ENCODE measurements at places on chromosomes 12 and 14. TPM values are rescaled to one million over a fixed set of nuclear protein-coding genes. Genes with fewer than 3 reads are reported as not detected.

DNA sequence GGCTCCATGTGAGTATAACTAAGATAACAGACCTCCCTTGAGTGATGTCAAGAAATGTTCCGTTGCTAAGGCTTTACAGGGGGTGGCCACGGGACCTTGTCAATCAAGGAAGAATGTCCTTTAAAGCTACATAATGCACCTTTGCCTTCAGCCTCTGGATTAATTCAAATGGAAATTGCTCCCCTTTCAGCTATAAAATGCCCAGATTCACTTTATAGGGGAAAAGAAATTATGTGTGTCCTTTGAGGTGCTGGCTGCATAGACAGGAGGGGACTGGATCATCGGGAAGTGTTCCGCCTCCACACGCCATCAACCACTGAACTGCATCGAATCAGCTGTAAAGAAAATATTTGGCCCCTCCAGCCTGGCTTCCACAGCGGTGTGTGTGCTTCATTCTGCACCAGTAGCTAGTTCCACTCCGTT, 415.4 kb downstream of the DPF3 start:
- H3K36me3 ChIP-seq, result no peaks in the 10 kb centered on the region
- H3K4me3 ChIP-seq, result no peak overlapping the region
- no peak for DNase-seq
- no peaks in the 10 kb centered on the region for H3K27me3 ChIP-seq

DNA sequence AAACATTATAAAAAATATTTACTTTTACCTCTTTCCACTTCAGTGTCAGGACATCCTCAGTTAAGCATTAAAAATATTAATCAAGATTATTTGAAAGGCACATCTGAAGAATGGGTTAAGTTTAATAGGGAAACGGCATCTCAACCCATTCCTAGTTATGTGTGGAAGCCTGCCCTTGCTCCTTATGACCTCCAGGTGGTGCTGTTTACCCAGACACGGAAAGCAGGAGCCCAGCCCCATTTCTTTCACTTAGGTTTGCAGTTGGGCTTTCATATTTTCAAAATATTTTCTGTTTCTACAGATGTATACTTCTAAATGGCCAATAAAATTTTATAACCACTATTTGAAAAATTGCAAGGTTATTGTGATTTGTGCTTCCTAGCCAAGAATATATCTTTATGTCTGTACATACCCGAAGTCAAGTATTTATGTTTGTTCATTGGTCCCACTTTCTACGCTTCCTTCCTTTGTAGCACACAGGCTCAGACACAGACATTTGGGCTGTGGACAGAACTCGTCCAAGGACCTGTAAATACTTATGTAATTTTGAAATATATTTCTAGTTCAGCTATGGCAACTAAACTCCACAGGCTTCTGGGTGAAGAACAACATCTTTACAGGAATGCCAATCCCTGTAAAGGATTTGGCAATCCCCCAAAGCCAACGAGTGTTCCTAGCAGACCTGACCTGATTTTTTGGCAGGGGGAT, 247.1 kb downstream of the AKAP6 start:
- H3K27me3 ChIP-seq, result peaks cover 12% of the 10 kb centered on the region
- H3K4me3 ChIP-seq, result no peak overlapping the region
- no peaks in the 10 kb centered on the region for H3K36me3 ChIP-seq
- DNase-seq, result peak; percentile 16
- H3K4me1 ChIP-seq, result peaks cover 5% of the 10 kb centered on the region

DNA sequence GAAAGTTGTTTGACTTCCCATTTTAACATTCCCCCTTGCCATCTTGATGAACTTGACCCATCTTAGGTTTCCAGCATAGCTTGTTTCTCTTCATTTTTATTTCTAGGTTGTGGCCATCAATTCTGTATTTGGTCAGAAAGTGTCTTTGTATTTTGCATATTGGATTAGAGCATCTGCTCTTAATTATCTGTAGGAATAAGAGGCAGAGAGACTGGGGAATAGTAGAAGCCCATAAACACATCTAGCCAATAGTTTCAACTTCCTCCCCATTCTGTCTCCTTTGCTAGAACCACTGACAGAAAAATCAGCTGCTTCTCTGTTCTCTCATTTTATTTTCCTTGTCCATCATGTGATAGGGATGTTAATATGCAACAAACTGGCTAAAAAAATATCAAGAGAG, 8.2 kb downstream of the SOCS2 start:
- no peak for DNase-seq
- no peak overlapping the region for H3K27ac ChIP-seq
- peaks cover 17% of the 10 kb centered on the region for H3K27me3 ChIP-seq
- H3K36me3 ChIP-seq, result no peaks in the 10 kb centered on the region
- no peaks in the 10 kb centered on the region for H3K4me1 ChIP-seq

DNA sequence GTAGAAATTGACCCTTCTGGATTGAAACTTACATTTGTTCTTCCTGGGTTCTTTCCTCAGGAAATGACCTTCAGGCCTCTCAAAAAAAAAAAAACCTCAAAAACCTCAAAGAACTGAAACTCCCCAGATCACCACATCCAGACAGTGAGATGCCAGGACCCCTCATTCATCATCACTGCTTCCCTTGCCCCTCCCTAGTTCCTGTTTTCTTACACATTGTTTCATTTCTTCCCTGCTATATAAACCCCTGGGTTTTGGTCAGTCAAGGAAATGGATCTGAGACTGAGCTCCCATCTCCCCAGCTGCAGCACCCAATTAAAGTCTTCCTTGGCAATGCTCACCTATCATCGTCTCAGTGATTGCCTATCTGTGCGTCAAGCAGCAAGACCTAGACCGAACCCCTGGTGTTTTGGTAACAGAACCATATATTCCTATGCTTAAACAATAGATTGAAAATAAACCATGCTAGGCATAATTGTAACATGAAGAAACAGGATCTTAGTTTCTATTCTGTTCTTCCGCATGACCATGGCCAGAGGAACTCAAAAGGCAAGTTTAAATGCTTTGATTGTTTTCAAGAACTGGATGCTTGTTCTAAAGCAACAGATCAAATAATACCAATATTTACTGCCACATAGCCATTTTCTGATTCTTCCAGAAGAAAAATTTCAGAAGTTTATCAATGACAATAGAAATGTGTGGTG, 108.0 kb upstream of the MAX start:
- H3K4me1 ChIP-seq, result peaks cover 14% of the 10 kb centered on the region
- no peak overlapping the region for H3K27ac ChIP-seq
- H3K36me3 ChIP-seq, result no peaks in the 10 kb centered on the region
- H3K4me3 ChIP-seq, result no peak overlapping the region
- peaks cover 7% of the 10 kb centered on the region for H3K27me3 ChIP-seq

DNA sequence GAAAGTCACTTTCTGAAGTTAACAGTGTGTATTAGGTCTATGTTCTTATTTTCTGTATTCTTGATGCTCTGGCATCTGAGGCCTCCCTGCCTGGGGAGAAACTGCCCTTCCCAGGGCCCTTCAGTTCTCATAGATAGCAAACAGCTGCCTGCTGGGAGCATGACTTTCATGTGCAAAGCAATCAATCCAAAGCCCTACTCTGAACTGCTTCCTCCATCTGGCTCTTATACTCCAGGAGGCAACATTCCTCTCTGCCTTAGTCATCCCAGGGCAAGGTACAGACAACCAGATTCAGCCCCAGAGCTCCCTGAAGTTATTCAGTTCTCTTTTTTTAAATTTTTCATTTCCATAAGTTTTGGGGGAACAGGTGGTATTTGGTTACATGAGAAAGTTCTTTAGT, 41.7 kb upstream of the RIN3 start:
- no peak for DNase-seq
- H3K27me3 ChIP-seq, result peaks cover 8% of the 10 kb centered on the region
- H3K36me3 ChIP-seq, result no peaks in the 10 kb centered on the region
- no peak overlapping the region for H3K4me3 ChIP-seq
- H3K27ac ChIP-seq, result peak overlapping the region; percentile 38

DNA sequence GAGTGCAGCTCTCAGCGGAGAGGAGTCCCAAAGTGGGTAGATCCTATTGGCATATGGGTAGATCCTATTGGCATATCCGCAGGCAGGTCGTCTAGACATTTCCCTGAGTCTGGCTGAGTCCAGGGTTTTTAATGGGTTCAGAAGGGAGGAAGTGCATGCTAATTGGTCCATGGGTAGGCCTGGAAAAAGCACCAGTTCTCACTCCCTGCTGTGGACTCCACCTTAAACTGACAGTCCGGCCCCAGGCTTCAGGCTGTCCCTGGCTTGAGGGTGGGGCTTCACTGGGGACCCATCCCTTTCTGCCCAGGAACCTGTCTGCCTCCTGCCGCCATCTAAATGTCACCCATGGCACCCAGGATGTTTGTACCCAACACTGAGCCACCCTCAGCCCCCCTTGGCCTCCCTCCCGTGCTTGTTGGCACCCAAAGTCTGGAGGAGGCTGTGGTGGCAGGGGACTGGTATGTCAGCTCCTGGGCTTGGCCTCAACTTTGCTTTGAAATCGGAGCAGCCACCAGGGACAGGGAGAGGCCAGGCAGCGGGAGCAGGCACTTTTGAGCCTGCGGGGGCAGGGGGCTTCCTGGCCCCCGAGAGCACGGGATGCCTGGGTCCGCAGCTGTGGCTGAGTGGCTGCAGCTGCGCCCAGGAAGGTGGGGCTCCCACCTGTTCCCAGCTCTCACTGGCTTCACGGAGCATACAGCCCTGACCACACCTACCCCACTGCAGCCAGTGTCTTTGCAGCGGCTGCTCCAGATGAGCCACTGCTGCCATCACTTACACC, 29.6 kb upstream of the YAF2 start:
- no peak overlapping the region for H3K4me3 ChIP-seq
- peaks cover 5% of the 10 kb centered on the region for H3K27me3 ChIP-seq
- no peaks in the 10 kb centered on the region for H3K4me1 ChIP-seq
- peaks cover under 1% of the 10 kb centered on the region for H3K36me3 ChIP-seq
- no peak for DNase-seq
- H3K27ac ChIP-seq, result no peak overlapping the region

- H3K4me3 ChIP-seq, result no peak overlapping the region
- DNase-seq, result no peak
- peaks cover 71% of the 10 kb centered on the region for H3K4me1 ChIP-seq
- no peaks in the 10 kb centered on the region for H3K27me3 ChIP-seq
- peak overlapping the region; percentile 69 for H3K27ac ChIP-seq
Observed at GRCh38 chr14:68759017-68759560, 33.8 kb downstream of the ZFP36L1 start.

DNA sequence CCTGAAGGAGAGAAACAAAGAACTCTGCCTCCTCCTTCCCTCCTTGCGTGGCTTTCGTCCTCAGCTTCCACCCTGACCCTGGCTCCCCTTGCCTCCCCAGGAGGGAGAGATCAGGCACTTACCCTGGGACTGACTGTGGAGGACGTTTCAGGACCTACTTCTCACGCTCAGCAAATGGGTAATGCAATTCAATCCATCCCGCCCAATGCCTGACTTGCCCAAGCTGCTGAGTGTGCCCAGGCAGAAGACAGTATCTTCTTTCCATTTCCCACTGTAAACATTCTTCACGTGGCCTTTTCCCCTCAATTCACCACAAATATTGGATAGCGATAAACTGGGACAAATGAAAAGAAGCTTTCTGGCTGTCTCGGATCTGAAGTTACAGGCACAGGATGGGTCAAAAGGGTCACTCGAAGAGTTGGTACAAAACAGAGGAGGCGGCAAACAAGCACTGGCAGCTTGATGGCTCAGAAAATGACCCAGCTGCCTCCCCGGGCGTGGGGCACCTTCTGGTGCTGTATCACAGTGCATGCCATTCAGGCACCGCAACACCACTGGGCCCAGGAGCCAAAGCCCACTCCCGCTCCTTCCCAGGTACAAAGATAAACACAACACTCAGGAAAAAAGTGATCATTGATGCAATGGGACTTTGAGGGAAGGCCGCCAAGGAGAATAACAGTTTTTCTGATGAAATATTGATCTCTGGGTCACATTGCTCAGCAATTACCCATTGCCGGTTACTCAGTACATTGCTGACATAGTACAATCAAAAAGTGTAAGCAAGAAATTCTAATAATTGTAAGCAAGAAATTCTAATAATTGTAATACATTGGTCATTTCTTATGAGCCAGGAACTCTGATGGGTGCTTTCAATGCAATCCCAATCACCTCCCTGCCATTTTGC, 65.8 kb downstream of the TRIM9 start:
- peaks cover 3% of the 10 kb centered on the region for H3K4me1 ChIP-seq
- peaks cover 2% of the 10 kb centered on the region for H3K27me3 ChIP-seq
- H3K36me3 ChIP-seq, result no peaks in the 10 kb centered on the region

DNA sequence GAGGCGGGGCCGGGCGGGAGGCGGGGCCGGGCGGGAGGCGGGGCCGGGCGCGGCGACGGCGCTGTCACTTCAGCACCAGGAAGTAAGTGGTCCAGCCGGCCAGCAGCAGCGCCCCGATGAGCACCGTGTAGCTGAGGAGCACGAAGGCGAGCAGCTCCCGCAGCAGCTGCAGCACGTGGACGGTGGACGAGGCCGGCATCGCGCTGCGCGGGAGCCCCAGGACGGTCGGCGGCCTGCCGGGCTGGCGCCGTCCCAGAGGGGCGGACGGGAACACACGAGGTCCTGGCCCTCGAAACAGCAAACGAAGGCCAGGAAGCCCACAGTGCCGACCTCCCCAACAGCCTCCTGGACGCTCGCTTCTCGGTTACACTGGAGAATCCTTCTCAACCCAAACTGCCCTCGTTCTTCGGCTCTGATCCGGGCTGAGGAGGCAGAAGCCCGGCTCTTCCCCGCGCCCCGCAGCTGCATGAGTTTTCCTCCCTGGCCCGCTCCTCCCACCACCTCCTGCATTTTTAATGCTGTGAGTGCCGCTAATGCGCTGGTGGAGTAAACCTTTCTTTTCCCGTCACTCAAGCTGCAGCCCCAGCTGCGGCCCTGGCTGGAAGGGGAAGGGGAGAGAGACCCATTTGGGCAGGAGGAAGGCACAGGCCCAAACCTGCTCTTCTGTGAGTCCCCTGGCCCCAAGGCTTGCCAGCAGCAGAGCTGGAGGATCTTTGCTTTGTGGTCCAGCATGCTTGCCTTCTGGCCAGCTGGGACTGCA, 694 bp upstream of the DIABLO start:
- no peak for DNase-seq
- H3K27me3 ChIP-seq, result no peaks in the 10 kb centered on the region
- peaks cover 6% of the 10 kb centered on the region for H3K36me3 ChIP-seq
- no peak overlapping the region for H3K27ac ChIP-seq

- H3K4me1 ChIP-seq, result peaks cover 42% of the 10 kb centered on the region
- peak overlapping the region; percentile 98 for H3K27ac ChIP-seq
- no peak for DNase-seq
- no peaks in the 10 kb centered on the region for H3K36me3 ChIP-seq
- H3K4me3 ChIP-seq, result peak overlapping the region; percentile 93
- no peaks in the 10 kb centered on the region for H3K27me3 ChIP-seq
Observed at GRCh38 chr14:32078858-32079216, 1.7 kb downstream of the ARHGAP5 start.

GRCh38 chr12:25838007-25838406, 120.5 kb upstream of the RASSF8 start:
- no peak for DNase-seq
- no peaks in the 10 kb centered on the region for H3K27me3 ChIP-seq
- peaks cover 4% of the 10 kb centered on the region for H3K4me1 ChIP-seq

GRCh38 chr12:67449591-67450052, 180.5 kb downstream of the CAND1 start:
- no peak overlapping the region for H3K27ac ChIP-seq
- no peaks in the 10 kb centered on the region for H3K36me3 ChIP-seq
- DNase-seq, result no peak
- no peak overlapping the region for H3K4me3 ChIP-seq

PRKAG1 gene
- total RNA-seq, result 59.4 TPM

ERP29 gene
- total RNA-seq, result 138 TPM
